ENCODE measurements at places on chromosomes 1 and 21.

DNA sequence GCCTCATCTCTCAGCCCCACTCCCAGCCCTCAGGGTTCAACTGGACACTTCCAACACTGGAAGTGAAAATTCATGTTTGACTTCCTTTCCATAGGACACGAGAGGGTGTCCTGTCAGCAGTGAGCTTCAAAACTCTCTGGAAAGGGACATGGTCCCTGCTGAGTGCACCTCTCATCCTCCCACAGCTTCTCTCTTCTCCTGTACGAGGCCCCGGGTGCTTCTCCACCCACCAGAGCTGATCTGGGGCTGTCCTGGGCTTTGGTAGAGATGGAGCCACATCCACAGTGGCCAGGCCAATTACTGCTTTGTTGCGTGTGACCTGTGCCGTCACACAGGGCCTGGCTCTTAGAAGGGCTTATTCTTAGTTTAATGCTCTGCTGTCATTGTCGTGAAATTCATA is 182.3 kb downstream of the RRAGC start:
- DNase-seq, result no peak

DNA sequence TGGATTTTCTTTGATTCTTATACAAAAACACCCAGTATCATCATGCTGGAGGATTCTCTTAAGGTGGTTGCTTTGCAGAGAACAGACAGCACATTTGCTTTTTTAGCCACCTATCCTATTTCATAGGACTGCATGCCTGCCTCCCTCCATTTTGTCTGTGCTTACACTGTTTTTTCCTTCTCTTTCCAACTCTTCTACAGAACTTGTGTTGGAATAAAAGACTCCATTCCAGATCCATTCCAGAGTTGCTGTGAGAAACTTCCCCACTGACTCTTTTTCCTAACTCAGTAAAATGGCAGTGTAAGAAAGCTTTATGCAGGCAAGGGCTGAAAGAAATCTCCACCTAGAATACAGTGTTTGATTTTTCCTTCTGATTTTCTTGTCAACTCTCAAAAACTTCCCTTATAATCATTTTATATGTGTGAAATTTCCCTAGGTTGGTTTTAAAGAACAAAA is 5.2 kb upstream of the ARID1A start:
- no peak for DNase-seq

DNA sequence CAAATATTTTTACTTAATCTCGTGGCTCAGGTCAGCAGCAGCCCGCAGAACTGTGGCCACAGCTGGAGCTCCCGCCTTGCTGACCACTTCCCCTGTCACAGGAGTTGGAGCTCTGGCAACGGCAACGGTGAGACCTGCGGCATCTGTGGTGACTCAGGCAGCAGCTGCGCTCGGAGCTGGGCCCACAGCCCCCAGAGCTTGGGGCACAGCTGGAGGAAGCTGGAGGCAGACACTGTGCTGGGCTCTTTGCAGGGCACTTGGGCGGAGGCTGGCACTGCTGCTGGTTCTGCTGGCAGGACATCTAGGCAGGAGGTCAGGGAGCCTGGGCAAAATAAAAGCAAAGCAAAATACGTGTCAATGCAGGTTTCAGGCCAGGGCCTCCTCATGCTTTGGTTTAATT is at the start of gene LCE3A:
TSS of gene LCE3A (minus strand) at position 301 of the 400 bp plus-strand sequence. CDS start at position 301, 0 bp downstream.
- no peak for DNase-seq

DNA sequence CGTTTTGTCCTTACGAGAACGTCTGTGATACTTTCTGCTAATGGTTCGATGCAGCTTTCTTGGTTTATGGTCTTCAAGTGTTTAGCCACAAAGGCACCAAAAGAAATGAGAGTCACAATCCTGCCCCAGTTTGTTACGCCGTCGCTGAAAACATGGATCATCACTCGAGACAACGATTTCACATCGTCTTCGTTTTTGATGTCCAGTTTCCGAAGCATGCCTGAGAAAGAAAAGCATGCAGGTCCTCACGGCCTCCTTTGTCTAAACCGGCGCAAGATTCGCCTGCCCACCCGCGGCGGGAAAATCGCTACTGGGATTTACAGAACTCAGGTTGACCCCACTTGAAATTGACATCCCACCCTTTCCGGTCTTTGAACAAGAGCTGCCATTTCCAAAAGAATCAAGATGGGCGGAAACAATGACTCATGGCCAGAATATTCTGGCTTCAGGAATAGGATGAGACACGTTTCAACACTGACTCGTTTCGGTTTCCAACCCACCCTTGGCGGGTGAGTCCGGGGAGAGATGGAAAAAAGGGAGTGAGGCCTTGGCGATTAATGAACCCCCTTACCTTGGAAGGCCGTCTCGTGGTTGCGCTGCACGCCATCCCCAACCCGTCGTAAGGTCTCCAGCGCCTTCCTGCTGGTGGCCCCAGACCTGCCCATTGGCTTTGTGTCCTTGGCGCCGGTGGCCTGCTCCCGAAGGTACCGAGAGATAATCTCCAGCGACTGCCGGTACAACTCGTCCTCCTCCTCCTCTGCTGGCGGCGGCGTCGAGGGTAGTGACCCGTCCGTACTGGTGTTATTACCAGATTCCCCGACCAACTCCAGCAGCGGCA is 919 bp downstream of the MCL1 start:
- DNase-seq, result no peak

DNA sequence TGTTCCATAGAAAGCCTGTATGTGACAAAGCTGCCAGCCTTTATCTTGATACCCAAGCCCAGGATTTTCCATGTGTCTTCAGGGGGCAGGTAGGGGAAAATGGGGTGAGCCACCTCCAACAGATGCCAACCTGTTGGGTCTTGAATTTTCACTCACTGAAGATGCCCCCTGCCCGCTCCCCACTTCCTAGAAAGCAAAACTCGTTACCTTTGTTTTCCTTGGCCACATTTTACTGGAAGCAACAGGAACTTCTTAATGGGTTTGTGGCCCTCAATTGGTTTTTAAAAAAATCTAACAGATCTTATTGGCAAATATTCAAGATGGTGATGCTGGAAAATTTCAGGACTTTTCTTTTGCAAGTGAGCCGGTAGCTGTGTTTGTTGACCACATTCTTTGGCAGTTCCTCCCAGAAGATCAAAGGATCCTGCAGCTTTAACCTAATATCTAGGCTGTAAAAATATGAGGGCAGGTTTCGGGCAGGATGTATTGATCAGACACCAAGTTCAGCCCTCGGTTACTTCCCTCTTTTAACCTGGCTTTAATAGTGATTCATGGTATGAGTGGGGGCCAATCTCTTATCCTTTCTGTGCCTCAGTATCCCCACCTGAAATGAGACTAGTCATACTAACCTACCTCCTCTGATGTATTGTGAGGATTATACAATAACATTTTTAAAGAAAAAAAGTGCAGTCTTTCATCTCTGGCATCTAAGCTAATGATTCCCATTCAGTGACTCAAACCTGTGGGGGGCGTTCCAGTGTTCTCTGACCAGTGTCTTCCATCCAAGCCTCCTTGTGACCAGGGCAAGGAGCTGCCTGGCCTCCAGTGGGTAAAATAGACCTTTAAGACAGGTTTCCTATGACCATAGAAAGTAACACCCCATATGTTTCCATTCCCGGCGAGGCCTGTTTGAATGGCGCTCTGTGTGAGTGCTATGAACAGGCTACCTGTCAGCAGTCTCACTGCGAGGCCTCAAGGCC is 21.3 kb upstream of the GNPAT start:
- no peak for DNase-seq

DNA sequence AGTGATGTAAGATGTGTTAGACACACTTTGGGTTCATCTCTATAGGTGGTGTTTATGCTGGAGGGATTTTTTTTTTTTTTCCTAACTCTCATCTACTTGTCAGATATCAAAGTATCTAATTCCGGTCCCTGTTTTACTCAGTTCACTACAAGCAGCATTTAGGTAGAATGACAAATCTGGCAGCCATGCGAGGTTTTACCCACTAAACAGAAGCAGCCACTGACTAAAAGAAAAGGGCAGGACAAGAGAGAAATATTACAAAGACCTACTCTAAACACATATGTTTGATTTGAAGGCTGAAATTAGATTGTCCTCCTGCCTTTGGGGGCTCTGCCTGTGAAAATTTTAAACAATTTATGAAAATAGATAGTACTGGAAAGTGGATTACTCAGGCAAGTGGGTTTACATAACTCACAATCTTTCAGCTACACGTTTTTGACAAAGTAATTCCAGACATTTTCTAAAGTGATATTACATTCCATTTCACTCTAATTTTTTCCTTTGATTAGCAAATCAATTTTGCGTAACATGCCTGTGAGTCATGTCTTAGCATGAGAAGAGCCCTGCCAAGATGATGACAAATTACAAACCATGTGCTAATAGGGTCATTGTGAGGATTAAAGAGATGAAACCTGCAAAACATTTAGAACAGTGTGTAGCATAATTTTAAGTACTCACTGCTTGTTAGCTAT is 172.6 kb downstream of the PLA2G4A start:
- no peak for DNase-seq

Data from NCI-H1436 treated with DMSO at 0.1 percent for 48 hours (cell line).